ENCODE measurements at places on chromosomes 4 and X.

DNA sequence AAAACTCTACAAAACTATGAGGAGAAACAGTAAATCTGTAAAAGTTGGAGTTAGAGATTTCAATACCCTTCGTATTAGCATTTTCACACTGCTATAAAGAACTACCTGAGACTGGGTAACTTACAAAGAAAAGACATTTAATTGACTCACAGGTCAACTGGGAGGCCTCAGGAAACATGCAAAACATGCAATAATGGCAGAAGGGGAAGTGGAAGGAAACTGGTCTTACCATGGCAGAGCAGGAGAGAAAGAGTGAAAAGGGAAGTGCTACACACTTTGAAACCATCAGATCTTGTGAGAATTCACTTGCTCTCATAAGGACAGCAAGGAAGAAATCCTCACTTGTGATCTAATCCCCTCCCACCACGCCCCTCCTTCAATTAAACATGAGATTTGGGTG lies 949.9 kb downstream of the TECRL start:
- DNase-seq, result no peak

DNA sequence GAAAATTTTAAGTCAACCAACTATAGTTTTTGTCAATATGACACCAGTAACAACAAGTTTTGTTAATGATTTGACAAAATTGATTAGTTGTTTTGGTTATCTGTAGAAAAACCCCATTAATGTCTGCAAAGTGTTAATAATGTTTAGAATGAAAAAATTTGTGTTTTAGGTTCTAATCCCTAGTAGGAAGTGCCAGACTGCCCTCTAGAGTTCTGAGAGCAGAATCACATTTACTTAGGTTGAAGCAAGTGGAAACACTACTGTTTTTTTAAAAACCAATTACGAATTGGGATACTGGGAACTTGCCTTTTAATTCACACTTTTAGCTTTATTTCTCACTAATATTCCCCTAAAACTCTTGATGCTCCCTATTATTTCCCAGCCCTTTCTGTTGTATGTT lies 101.1 kb upstream of the CYLC1 start:
- no peak for DNase-seq

DNA sequence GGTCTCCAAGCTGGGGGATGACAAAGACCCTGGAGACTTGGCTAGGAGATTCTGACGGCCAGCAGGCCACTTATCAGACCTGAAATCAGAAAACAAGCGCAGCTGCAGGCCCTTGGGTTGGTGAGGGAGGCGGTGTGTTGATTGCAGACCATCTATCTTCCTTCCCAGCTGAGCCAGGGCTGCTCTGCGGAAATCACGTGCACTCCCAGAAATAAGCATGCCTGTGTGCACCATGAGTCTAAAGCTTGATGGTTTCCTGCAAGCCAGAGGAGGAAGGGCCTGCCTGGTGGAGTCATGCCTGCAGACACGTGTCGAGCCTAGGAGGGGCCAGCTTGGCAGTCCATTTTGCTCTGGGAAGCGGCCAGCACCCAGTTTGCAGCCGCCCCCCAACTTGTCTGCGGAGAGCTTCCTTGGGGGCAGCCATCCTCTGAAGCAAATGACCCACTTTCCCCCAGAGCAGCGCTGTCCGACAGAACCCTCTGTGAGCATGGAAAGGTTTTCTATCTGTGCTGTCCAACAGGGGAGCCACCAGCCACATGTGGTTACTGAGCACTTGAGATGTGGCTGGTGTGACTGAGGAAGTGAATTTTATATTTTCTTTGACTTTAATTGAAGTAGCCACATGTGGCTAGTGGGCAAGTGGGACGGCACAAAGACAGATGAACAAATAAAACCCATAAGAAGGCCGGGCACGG lies 175.7 kb upstream of the BCOR start:
- no peak for DNase-seq

DNA sequence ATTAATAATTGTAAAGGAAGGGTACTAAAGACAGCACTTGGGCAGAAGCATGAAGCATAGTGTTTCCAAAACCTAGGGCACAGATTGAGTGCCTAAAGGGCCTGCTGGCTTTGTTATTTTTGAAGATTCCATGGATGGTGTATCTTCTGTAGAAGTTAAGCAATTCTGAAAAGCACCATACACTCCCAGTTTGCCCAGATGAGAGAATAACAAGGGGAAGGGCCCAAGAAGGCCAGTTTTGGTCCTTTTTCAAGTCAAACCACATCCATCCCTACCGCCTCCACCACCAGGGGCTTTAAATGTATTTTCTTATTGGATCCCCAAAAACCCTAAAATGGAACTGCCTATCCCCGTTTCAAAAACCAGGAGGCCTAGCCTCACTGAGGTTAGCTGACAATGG lies 17.2 kb downstream of the SCARB2 start:
- DNase-seq, result no peak

DNA sequence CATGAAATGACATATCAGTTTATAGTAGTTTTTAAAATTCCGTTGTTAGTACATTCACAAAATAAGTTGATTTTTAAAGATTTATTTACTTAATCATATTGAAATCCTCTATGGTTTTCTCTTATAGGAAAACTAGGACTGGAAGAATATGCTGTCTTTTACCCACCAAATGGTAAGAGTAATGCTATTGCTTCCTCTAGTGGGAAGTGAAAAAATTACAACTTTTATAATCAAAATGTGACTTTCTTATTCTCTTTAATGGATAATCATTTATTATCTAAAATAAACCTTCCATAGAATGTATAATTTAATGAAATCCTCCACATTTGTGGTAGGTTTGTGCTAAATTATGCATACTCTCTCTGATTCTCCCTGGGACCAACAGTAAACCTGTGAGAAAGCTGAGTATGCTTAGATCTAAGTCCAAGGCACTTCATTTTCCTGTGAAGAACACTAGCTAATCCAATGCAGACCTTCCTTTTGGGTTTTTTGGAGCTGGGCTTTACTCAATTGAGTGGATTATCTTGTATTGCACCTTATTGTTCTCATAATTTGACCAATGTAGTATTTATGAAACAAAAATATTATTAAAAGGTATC lies 136.2 kb downstream of the TBC1D19 start:
- DNase-seq, result no peak

DNA sequence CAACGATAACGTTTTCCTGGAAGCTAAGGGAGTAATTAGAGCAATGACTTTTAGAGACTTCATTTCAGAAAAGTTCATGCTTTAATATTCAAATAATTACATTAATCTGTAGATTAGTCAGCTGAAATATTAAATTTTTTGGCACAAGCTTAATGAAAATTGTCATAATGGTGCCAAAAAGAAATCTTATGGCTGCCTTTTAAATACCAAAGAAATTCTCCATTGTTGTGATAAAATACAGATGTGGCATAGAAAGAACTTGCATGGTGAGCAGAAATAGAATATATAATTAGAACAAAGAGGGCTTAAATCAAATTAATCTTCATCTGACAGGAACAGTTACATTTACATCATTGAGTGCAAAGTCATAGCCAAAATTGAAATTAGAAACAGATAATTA lies 263.5 kb downstream of the AFF2 start:
- DNase-seq, result no peak

GRCh38 chr4:88609387-88609786 lies 17.1 kb downstream of the HERC3 start:
- DNase-seq, result no peak

DNA sequence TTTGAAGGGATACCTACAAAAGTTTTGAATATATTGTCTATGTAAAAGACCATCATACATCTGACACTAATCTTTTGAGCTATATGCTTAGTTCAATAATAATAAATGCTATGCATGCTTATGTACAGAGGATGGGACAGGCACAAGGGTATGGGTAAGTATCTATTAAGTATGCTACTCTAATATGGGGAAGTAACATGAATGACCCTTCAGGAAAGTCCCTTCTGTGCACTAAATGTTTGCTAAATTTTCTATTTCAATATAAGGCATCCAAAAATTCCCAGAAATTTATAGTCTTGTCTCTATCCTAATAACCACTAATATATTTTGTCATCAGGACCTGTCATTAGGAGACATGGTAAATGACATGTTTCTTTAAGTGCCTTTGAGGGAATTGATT lies 19.0 kb downstream of the ATP8A1 start:
- DNase-seq, result no peak

DNA sequence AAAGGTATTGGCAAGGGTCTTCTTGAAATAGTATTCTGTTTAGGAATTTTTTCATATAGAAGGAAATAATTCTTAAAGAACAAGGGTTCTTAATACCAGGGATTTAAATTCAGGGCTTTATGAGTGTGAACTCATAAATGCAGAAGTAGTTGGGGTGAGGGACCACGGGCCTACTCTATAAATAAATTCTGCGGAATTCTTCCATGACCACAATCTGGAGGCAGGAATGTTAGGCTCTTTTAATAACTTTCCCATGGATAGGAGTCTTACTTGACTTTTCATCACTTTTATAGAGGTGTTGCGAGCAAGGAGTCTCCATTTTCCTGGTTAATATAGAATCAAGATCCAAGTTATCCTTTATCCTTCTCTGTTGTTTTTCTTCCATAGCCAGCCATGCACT lies 76.7 kb upstream of the SLC4A4 start:
- peak; percentile 31 for DNase-seq

DNA sequence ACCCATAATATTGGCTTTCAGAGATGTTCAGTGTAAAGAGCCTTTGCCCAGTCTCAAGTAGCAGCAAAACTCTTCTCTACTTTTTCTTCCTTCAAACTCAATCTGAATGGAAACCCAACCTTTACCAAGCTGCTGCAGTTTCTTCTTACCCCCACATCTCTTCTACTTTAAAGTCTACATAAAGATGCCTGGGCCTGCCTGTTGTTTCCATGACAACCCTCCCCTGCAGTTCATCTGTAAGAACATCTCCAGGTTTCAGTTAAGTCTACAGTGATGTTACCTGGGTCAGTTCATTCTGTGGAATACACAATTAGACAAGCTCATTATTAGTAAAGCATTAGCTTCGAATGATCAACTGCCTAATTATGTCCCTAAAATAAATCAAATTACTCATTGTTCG lies 81.4 kb downstream of the SPANXN3 start:
- no peak for DNase-seq

- no peak for DNase-seq
Measured at GRCh38 chr4:5364406-5364805, 313.1 kb downstream of the STK32B start.

DNA sequence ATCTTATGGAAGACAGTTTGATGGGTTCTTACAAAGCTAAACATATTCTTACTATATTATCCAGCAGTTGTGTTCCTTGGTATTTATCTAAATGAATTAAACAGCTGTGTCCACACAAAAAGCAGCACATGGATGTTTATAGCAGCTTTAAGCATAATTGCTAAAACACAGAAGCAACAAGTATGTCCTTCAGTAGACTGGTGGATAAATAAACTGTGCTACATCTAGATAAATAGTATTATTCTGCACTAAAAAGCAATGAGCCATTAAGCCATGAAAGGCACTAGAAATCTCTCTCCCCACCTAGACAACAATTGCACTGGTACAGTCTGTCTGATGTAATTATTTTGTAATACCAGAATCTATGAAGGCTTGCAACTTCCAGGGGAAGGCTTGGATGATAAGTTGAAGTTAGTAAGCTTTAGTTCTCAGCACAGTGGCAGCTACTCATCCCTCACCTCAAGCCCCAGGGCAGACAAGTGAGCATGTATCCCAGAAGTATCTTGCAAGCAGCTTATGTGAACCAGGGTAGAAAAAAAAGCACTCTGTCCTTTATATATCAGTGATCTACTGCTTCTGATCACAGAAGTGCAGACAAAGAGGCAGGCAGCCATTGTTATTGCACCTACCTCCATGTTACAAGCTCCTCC lies 36.9 kb downstream of the WDR17 start:
- no peak for DNase-seq

DNA sequence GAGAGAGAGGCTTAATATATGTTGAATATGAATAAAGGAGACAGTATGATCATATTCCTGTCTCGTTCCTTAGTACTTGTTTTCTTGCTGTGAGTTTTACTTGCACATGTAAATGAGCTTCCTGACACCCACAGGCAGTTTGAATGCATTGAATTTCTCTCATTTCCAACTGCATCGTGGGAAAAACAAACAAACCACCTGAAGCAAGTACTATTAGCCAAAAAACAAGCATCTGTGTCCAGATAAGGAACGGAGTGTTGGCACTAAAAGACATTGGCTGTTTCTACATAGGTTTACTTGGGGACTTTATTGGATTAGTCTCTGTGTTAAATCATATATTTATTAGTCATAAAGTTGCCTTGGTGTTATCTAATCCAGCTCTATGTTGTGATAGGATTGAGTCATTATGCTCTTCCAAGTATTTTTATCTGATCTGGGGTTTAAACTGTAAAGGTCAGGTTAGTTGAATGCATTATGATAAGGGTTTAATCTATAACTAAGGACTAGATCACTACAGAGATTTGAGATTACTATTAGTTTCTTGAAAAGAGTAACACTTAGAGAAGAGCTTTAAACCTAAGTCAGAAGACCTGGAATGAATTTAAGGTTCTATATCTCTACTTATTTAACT lies 339.0 kb upstream of the SPANXN4 start:
- DNase-seq, result no peak

GRCh38 chr4:29734343-29735213 lies 985.6 kb upstream of the PCDH7 start:
- DNase-seq, result no peak

GRCh38 chrX:49901048-49901447 lies 21.3 kb upstream of the CLCN5 start:
- DNase-seq, result no peak

DNA sequence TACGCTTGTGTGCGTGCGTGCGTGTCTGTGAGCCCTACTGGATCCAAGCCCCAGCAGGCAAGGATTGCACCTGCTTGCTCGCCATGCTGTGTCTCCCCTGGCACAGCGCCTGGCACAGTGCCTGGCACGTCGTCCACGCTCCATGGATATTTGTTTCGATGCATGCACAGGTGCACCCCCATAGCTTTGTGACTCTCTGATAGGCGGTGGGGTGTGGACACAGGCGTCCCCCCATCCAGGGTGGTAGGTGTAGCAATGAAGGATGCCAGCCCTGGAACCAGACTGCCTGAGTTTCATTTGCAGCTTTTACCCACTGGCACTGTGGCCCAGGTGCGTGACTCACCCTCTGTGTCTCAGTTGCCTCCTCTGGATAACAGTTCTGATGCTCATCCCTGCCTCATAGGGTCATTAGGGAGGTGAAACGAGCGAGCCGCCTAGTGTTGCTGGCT lies 20.2 kb downstream of the PIGG start:
- DNase-seq, result no peak

- no peak for DNase-seq
Measured at GRCh38 chr4:174859904-174860303, 30.9 kb upstream of the GLRA3 start.

GRCh38 chr4:159787901-159788300 lies 685.0 kb downstream of the RAPGEF2 start:
- no peak for DNase-seq

DNA sequence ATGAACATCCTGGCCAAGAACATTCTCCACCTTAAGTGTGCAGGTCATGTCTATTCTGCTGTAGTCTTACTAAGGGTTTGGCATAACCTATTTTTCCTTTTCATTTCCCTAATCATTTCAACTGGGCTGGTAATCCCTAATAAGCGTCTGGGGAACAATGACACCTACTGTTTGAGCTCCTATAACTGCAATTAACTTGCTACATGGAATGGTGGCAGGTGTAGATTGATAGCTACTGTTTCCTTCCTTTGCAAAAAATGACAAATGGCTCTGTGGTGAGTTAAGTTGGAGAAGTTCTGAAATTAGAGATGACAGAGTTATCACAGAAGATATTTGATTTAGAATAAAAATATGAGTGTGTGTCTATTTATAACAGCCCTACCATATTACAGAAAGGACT lies 104.5 kb upstream of the NAP1L5 start:
- no peak for DNase-seq
